Epithelial cell of umbilical artery (primary cell): ENCODE measurements at places on chromosomes 16 and 17. TPM values are rescaled to one million over a fixed set of nuclear protein-coding genes. Genes with fewer than 3 reads are reported as not detected.

SLC12A3 gene
- total RNA-seq = not detected in 2 replicates

CRYBA1 gene
- not detected in 2 replicates for total RNA-seq

GPR179 gene
- not detected in 2 replicates for total RNA-seq

NOD2 gene
- 0.30 TPM in 1 of 2 replicates, not detected in the other for total RNA-seq

PIK3R6 gene
- total RNA-seq = not detected in 2 replicates

CORO1A gene
- total RNA-seq = 1.2 and 4.2 TPM in 2 replicates

PTGES3L gene
- total RNA-seq = 0.65 TPM in 1 of 2 replicates, not detected in the other

SMIM36 gene
- total RNA-seq = not detected in 2 replicates

PITPNM3 gene
- total RNA-seq = 0.15 and 0.32 TPM in 2 replicates

TNP2 gene
- not detected in 2 replicates for total RNA-seq

GAS2L2 gene
- total RNA-seq = not detected in 2 replicates

CTRB2 gene
- total RNA-seq = not detected in 2 replicates

CSF3 gene
- 0.46 and 0.97 TPM in 2 replicates for total RNA-seq

OSBPL7 gene
- 5.8 and 11.1 TPM in 2 replicates for total RNA-seq

PTRH2 gene
- 40.9 and 52.9 TPM in 2 replicates for total RNA-seq

GAS7 gene
- total RNA-seq = under 0.01 and 0.32 TPM in 2 replicates

INCA1 gene
- not detected in 2 replicates for total RNA-seq

GLP2R gene
- total RNA-seq = not detected in 2 replicates

SLC6A4 gene
- not detected in 2 replicates for total RNA-seq

KCNH4 gene
- not detected in 2 replicates for total RNA-seq

MT1G gene
- total RNA-seq = not detected in 2 replicates

LYZL6 gene
- total RNA-seq = not detected in 2 replicates

ARL17A gene
- 0.97 and 2.0 TPM in 2 replicates for total RNA-seq

CD68 gene
- total RNA-seq = 1.1 and 1.3 TPM in 2 replicates

RTN4RL1 gene
- not detected in 2 replicates for total RNA-seq

TM4SF5 gene
- not detected in 2 replicates for total RNA-seq

CXCL16 gene
- 0.32 and 1.1 TPM in 2 replicates for total RNA-seq

EME1 gene
- 2.6 and 6.4 TPM in 2 replicates for total RNA-seq

CDH13 gene
- 55.9 and 94.5 TPM in 2 replicates for total RNA-seq

STX8 gene
- total RNA-seq = 61.6 and 91.6 TPM in 2 replicates

PCYT2 gene
- total RNA-seq = 45.5 and 59.4 TPM in 2 replicates

SOX15 gene
- not detected in 2 replicates for total RNA-seq

EVPLL gene
- total RNA-seq = not detected in 2 replicates

EVI2A gene
- total RNA-seq = 0.61 and 1.3 TPM in 2 replicates

ZNF594 gene
- 1.6 and 5.0 TPM in 2 replicates for total RNA-seq

MPO gene
- not detected in 2 replicates for total RNA-seq

ALDH3A2 gene
- 50.7 and 69.1 TPM in 2 replicates for total RNA-seq

PROCA1 gene
- 0.65 and 1.5 TPM in 2 replicates for total RNA-seq

MYH11 gene
- under 0.01 and 0.15 TPM in 2 replicates for total RNA-seq

NLRP1 gene
- total RNA-seq = 18.7 and 20.5 TPM in 2 replicates

TBX21 gene
- total RNA-seq = not detected in 2 replicates

FOXC2 gene
- total RNA-seq = 2.4 and 2.6 TPM in 2 replicates

TXNDC11 gene
- total RNA-seq = 21.8 and 34.3 TPM in 2 replicates

HEXIM2 gene
- 4.5 and 5.6 TPM in 2 replicates for total RNA-seq

MEOX1 gene
- total RNA-seq = not detected in 2 replicates

WWP2 gene
- total RNA-seq = 14.9 and 22.2 TPM in 2 replicates

TEN1 gene
- total RNA-seq = 10.6 and 18.5 TPM in 2 replicates

SLC5A11 gene
- total RNA-seq = under 0.01 TPM in 1 of 2 replicates, not detected in the other

IL34 gene
- 0.32 and 1.4 TPM in 2 replicates for total RNA-seq

CLDN7 gene
- total RNA-seq = 12.9 and 15.6 TPM in 2 replicates

NGFR gene
- under 0.01 and 0.30 TPM in 2 replicates for total RNA-seq

CDYL2 gene
- 25.3 and 25.4 TPM in 2 replicates for total RNA-seq
